GM04504 (cell line): ENCODE measurements at places on chromosomes 4 and X.

GRCh38 chrX:149021159-149021558, 483.9 kb downstream of the IDS start:
- DNase-seq = no peak

DNA sequence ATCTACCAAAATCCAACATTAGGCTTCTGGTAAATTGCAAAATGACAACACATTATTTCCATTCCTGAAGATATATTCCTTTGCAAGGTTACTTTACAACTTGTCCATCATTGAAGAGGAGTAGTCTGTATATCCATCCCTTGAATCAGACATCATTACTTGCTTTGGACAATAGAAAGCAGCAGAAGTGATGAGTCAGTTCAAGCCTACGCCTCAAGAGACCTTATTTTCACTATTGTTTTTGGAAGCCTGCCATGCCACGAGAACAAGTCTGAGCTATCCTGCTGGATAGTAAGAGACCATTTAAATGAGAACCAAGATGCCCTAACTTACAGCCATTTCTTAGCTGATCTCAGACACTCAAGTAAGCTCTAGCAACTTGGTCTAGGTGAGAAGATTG, 246.0 kb upstream of the HHIP start:
- no peak for DNase-seq

DNA sequence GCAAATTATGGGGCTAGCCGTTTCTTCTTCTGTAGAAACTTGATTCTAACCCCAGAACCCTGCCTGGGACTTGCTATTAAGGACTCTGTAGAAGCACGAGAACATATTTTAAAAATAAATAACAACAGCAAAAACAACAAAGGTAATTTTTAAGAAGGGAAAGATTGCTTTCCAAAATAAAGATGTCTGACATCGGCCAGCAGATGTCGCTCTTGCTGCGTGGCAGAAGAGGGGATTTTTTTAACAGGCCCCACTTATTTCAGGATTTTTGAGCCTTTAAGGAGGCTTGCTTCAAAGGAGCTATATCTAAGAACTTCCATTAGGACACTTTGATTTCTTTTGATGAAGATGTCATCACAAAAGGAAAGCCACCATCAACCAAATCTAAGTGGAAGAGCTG, 62.8 kb upstream of the EGFL6 start:
- DNase-seq = no peak

DNA sequence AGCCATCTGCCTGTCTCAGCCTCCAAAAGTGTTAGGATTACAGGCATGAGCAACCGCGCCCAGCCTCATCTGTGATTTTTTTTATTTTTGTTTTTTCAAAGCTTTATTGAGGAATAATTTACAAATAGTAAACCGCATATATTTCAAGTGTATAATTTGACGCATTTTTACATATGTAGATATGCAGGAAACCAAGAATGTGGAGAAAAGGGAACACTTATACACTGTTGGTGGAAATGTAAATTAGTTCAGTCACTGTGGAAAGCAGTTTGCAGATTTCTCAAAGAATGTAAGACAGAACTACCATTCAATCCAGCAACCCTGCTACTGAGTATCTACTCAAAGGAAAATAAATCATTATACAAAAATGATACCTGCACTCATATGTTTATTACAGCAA, 85.9 kb downstream of the SLC16A2 start:
- DNase-seq = no peak

- DNase-seq = no peak
Observed at GRCh38 chrX:68304602-68305001, 128.7 kb downstream of the OPHN1 start.

DNA sequence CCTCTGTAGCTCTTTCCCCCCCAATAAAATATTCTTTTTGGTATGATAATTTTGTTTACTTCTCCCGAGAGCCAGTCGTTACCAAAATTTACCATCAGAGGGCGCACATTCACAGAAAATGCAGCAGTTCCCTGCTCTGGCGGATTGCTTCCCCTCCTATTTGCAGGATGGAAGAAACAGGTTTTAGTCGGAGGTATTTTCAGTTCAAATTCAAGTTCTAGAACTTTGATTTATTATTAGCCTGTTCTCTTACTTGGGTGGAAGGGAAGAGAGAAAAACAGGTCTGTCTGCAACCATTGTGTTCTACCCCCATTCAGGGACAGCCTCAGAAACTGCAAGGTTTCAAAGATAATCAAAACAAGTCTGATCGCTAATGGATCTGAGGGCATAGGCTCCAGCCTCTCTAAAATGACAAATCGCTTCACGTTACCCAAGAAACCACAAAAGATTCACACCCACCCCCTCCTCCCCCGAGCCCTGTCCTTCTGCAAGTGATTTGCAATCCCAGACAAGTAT, 263.8 kb upstream of the RPS6KA3 start:
- no peak for DNase-seq

DNA sequence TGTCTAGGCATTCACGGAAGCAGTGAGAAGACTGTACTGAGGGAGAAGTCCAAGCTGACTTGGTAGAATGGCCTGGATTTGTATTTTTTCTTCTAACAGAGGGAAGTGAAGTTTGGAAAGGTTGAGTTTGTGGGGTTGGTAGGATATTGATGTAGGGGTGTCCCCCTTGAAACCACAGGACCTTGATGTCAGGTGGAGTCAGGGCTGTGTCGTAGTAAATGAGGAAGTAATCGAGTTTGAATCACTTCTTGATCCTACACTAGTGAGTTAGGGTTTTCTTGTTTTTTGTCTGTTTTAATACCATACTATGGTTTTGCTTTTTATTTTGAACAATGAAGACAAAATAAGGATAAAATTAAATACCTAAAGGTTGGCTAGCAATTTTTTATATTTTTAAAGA, 30.1 kb upstream of the ANAPC4 start:
- DNase-seq = no peak

- DNase-seq = peak; percentile 5
Observed at GRCh38 chr4:87270144-87270543, 49.7 kb upstream of the KLHL8 start.

- no peak for DNase-seq
Observed at GRCh38 chrX:40290517-40290916, 192.8 kb upstream of the BCOR start.

- DNase-seq = no peak
Observed at GRCh38 chrX:125757794-125758564, 408.1 kb downstream of the DCAF12L2 start.

GRCh38 chrX:123085311-123085940, 98.7 kb upstream of the GRIA3 start:
- DNase-seq = no peak

DNA sequence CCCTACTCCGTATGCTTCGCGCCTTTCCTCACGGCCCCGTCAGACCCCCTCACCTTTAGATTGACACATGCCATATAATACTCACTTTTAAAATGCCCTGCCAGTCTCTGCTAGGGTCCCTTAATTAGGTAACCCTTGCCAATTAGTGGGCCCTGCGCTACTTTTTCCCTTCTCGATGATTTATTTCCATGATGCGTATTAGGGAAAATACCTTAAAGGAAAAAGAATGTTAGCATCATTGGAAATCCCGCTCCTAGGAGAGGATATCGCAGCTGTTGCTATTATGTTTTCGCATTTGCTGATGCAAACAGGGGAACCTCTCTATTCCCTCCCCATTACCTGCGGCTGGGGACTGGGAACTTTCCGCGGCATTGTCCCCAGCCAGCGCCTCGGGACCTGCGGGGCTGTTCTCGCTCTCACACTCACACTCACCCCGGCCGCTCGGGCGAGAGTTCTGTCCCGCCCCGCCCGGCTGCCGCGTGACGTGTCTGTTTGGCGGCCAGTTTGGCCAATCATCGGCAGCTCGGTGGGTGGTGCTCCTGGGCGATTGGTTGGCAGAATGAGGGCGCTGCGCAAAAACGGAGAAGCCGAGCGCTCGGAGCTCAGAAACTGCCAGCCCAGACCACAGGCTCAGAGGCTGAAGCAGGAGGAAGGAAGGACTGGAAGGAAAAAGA, at the start of gene PCDH10:
TSS of gene PCDH10 (plus strand) at position 605 of the 674 bp plus-strand sequence. CDS start 847 bp downstream, outside the sequence.
- peak; percentile 95 for DNase-seq

GRCh38 chr4:115310641-115311040, 197.2 kb upstream of the NDST4 start:
- no peak for DNase-seq

DNA sequence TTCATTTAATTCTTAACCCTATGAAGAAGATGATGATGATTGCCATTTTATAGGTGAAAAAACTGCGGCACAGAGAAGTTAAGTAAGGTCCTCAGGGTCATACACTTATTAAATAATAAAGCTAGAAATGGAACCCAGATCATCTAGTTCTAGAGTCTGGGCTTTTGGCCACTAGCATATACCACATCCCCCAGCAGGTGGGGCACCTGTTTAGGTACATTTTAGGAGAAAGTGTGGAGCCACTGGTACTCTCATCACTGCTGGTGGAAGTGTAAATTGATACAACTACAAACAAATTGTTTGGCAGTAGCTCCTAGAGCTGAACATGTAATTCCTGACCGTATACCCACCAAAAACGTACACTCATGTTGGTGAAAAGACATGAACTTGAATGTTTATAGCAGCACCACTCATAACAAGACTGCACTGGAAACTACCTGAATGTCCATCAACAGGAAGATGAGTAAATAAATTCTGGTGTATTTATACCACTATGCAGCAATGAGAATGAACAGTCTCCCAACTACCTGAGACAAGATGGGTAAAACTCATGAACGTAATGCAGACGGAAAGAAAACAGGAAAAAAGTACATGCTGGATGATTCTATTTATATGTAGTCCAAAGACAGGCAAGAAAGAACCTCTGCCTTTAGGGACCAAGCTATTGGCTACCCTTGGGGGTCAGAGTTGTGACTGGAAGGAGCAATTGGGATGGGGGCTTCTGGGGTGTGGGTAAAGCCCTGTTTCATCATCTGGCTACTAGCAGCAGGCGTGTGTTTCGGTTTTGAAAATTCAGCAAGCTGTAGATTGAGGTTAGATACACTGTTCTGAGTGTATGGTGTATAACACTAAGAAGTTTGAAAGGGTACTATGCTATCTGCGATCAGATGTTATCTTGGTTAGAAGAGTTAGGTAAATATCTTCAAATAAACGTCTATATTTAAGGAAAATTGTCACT, 72.3 kb upstream of the ADGRG2 start:
- DNase-seq = no peak

- DNase-seq = no peak
Observed at GRCh38 chr4:56130606-56131155, 181.9 kb downstream of the CEP135 start.

DNA sequence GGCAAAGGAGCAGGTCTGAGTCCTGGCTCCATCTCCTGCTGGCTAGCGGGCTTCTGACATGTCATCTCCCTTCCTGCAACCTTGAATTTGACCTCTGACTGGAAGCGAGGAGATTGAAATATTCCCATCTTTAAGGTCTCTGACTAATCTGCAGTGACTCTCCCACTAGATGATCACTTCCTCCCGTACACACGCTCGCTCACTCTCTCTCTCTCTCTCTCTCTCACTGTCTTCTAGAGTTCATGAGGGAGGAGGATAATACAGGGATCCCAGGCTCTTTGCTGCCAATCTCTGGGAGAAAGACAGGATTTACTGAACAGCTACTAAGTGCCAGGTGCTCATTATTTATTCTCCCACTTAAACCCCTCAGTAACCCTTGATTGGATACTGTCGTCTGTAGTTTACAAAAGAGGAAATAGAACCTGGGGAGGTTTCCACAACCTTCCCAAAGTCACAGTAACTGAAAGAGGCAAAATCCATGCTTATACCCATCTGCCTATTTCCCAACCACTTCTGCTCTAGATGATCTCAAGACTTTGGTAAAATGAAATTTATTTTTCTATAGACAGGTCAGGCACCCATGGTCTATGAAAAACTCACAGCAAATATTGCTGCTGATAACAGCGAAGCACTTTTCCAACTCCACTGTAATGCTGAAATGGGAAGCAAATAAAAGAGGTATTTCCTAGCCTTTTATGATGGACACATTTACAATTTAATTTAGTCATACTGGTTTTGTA, 193.5 kb upstream of the C1QTNF7 start:
- peak; percentile 64 for DNase-seq

DNA sequence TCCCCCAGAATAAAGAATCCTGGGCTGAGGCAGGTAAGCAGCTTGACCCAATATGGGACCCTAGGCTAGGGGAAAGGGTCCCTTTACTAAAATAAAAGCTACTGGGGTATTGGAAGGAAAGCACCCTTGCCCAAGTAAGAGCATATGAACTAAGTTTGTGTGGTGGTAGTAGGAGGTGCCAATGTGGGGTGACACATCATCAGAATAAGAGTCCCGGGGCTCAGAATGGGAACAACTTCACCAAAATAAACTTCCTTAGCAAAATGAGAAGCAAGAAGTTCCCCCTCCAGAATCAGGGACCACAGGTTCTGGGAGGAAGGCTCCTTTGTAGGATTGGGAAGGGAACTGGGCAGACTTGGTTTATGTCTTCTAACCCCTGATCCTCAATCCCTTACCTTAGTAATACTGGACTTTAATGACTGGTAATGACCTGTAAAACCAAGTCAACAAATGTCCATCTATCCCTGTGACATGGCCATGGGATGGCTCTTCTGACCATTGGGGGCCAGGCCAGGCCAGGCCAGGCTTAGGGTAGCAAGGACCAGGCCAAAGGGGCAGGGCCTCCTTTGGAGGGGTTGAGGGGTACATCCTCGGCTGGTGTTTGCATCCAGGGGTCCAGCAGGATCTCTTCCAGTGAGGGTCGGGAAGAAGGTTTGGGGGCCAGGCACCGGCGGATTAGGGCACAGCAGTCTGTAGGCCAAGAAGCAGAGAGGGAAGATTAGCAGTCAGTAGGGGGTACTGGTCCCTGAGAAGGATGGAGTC, 2.3 kb upstream of the SLC35A2 start:
- no peak for DNase-seq

DNA sequence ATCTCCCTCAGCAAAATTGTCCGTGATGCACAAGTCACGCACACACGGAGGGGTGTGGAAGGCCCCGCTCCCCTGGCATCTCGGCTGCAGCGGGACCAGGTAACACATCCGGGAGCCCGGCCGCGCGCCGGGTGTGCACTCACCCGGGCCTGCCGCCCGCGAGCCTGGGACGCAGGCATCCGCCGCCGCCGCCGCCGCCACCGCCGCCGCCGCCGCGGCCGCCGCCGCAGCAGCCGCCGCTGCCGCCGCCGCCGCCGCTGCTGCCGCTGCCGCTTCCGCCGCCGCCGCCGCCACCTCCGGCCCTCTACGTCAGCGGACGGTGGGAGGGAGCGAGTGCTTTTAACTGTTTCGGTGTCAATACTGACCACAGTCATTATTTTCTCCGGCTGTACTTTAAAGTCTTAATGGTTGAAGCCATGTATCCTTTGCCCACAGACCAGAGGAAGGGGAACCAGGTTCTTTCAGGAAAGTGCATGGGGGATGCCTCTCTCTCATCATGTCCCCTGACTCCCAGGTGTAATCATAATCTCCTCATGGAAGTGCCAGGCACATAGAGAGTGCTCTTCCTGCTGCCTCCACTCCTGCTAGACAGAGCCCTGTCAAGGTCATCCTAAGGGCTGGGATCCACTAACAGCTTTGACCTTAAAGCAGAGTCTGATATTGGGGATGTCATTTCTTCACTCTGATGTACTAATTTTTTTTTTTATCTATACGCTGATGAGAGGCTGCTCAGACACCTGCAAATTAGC, 38.0 kb downstream of the MAGEE2 start:
- no peak for DNase-seq

GRCh38 chr4:102007959-102008425, 217.5 kb downstream of the BANK1 start:
- peak; percentile 12 for DNase-seq

GRCh38 chrX:32524385-32524784, 687.0 kb downstream of the DMD start:
- DNase-seq = no peak
